ENCODE measurements at places on chromosomes 11 and 22.

DNA sequence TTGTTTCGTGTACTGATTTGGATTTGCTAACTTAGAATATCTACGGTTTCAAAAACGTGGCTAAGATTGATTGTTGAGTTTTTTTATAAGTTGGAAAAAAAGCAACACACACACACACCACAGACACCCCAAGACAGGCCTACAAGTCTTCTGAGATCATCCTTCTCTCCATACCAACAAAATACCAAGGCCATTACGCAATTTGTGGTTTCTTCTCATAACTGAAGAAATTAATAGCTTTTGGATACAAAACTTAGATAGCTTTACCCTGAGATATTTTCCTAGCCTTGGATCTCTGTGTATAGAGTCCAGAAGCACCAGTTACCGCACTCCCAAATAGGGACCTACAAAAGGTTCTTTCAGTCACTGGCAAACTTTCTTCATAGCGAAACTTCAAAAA, 113.6 kb downstream of the SIK3 start:
- no peak for DNase-seq

- no peak for DNase-seq
Observed at GRCh38 chr11:12287374-12288211, 89.8 kb upstream of the PARVA start.

GRCh38 chr11:2548596-2548995, 103.8 kb downstream of the KCNQ1 start:
- DNase-seq, result no peak

- no peak for DNase-seq
Observed at GRCh38 chr22:28464127-28464526, 215.5 kb downstream of the TTC28 start.

- DNase-seq, result no peak
Observed at GRCh38 chr22:46145361-46145851, 4.9 kb upstream of the PPARA start.

- no peak for DNase-seq
Observed at GRCh38 chr11:36165621-36166397, 123.4 kb downstream of the COMMD9 start.

DNA sequence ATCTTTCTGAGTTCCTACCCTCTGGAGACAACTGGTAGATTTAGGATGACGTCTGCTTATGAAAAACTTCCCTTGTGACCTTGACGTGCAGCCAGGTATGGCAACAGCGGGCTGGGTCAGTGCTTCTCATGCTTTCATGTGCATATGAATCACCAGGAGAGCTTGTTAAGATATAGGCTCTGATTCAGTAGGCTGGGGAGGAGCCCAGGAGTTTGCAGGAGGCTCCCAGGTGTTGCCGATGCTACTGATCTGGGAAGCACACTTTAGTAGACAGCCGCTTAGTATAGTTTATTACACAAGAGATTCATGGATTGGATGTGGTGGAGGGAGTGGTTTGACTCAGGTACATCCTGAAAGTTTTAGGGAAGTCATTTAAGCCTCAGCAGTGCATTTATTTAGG, 23.8 kb downstream of the DIXDC1 start:
- no peak for DNase-seq

DNA sequence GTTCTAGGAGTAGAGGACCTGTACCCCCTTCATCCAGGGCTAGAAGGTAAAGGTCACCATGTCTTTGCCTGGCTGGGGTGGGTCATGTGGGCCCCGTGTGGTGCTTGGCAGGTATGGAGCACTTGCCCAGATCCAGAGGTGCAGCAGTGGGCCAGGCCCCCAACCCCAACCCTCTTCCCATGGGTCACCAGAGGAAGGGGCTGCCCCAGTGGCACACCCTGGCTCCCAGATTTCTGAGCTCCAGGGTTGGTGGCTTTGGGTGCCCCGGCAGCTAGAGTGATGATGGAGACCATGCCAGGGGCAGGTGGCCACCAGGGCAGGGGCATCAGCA, 2.4 kb upstream of the GP1BB start:
- no peak for DNase-seq

DNA sequence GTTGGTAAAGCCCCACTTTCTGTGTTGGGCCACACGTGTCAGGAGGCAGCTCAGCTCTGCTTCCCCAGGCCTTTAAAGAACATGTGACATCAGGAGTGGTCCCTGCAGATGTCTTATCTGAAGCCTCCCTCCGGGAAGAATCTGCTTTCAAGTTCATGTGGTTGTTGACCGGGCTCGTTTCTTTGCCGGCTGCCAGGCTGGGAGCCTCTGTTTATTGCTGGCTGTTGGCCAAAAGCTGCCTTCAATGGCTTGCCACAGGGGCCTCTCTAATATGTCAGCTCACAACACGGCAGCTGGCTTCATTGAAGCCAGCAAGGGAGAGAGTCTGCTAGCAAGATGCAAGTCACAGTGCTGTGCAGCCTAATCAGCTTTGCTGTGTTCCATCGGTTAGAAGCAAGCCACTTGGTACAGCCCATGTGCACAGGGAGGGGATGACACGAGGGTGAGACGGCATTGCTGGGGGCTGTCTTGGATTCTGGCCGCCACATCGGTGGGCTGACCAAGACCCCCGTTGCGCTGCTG, 14.6 kb downstream of the MRGPRF start:
- DNase-seq, result no peak

- DNase-seq, result no peak
Observed at GRCh38 chr11:34416766-34417165, 22.0 kb upstream of the CAT start.

DNA sequence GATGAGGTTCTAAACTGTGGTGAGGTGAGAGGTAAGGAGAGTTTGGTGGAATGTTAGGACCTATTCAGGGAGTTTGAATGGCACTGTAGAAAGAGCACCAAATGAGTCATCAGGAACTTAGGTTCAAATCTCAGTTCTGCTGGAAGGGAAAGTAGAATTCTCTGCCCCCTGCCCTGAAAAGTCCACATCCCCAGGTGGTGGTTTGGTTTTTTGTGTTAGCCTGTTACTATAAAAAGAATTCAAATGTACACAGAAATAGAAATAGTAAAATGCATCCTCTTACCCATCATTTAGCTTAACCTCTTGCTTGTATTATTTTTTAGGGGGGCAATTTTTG, 20.2 kb downstream of the PPFIBP2 start:
- DNase-seq, result no peak

GRCh38 chr22:47612311-47612910, 850.0 kb downstream of the TBC1D22A start:
- DNase-seq, result no peak

GRCh38 chr11:13012056-13012661, 3.0 kb downstream of the RASSF10 start:
- no peak for DNase-seq

- DNase-seq, result no peak
Observed at GRCh38 chr11:21774212-21774611, 418.7 kb upstream of the ANO5 start.

GRCh38 chr11:112697391-112698178, 263.6 kb upstream of the NCAM1 start:
- no peak for DNase-seq

DNA sequence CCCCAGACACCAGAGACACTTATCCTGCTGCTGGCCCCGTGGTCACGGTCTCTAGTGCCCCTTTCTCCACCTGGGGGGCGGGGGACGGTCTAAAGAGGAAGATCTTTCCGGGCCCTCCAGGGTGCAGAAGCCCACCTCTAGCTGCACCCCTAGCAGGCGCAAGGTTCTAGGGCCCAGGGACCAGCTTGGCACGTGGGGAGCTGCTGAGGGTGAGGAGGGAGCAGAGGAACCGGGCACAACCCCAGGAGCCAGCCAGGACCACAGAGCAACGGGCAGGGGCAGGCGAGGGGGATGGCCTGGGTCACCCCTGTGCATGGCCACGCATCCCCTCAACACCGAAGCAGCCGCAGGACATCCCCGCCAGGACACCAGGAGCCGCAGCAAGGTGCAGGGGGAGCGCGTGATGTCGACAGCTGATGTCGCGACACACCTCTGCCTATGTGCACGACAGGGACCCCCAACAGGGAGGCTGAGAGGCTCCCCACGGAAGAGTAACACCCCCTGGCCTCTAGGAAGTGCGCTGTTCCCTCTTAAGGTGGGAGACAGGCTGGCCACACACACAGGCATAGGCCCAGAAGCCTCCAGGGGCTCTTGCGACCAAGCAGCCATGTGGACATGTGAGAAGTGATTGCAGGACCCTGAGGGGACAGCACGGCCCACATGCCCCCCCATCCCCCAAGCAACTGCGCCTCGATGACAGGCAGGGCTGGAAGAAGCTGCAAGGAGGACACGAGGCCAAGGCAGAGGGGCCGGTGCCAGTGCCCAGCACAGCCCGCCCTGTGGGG, 5.1 kb downstream of the LRFN4 start:
- no peak for DNase-seq

GRCh38 chr22:19330865-19331418, 39.4 kb upstream of the CLTCL1 start:
- DNase-seq, result no peak

DNA sequence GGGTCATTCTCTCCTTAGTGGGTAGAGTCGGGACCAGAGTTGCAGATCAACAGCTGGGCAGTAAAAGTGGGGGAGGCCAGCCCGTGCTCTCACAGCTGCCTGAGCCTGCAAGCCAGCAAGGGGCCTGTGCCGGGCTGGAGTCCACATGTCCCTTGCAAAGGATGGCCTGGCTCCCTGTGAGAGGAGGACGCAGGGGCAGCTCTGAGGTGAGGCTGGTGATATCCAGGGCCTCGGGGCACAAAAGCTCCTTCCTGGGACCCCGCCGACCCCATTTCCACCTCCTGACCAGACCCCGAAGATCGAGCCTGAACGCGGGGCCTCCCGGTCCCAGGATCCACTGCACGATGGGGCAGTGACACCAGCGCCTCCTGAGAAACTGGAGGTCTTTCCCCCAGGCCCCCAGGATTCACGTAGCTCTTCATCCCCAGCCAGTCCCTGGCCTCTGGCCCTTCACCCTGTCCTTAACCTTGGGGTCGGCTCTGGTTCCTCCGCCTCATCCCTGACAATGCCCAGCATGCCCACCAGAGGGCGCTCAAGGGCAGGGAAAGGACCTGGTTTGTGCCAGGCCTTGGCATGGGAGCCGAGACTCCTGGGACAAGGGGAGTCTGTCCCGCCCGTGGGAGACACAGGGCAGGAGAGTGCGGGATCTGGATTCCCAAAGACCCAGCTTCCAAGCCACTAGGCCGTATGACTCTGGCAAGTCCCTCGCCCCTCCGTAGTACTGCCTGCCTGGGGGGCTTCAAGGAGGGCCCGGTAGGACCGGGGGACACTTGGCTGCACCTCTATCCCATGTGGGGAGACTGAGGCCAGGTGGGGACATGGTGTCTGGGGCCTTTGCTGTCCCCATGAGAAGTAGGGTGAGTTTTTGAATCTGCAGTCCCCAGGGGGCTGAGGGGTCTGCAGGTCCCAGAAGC, 17.8 kb upstream of the WNT7B start:
- peak; percentile 68 for DNase-seq

GRCh38 chr11:120186774-120187591, 23.8 kb upstream of the OAF start:
- no peak for DNase-seq

GRCh38 chr11:47152953-47153950, 23.4 kb downstream of the ARFGAP2 start:
- no peak for DNase-seq

DNA sequence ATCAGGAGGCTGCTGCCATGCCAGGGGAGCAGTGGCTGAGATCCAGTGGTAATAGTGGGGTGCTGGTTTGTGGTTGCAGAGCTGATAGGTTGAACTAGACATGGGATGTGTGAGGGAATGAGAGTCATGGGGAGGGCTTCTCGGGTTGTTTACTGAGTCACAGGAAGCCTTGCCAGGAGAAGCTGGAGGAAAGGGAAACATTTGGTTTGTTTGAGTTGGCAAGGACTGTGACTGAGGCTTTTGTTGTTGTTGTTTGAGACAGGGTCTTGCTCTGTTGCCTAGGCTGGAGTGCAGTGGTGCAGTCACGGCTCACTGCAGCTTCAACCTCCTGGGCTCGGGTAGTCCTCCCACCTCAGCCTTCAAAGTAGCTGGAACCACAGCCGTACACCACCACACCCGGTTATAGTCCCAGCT, 49.3 kb downstream of the CABIN1 start:
- no peak for DNase-seq

DNA sequence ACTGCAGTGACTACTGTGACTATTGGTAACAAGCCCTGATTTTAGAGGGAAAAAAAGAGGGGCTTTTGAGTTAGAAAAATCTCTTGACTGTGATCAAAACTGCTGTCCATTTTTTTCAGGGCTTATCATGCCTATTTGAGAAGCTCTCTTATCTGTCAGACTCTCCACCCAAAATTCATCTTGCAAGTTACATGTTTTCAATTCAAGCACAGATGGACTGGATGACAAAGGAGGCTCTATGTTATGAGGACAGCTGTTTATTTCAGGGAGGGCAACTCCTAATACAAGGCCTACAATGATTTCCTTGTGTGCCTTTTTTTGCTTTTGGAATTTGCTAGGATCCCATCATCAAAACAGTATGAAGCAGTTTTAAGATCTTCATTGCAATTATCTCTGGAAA, 35.2 kb upstream of the USP47 start:
- no peak for DNase-seq

GRCh38 chr11:112057170-112057569, 16.6 kb downstream of the PIH1D2 start:
- DNase-seq, result no peak

- DNase-seq, result no peak
Observed at GRCh38 chr11:125910226-125910849, 6.0 kb downstream of the DDX25 start.

- no peak for DNase-seq
Observed at GRCh38 chr22:47128622-47129215, 366.3 kb downstream of the TBC1D22A start.

DNA sequence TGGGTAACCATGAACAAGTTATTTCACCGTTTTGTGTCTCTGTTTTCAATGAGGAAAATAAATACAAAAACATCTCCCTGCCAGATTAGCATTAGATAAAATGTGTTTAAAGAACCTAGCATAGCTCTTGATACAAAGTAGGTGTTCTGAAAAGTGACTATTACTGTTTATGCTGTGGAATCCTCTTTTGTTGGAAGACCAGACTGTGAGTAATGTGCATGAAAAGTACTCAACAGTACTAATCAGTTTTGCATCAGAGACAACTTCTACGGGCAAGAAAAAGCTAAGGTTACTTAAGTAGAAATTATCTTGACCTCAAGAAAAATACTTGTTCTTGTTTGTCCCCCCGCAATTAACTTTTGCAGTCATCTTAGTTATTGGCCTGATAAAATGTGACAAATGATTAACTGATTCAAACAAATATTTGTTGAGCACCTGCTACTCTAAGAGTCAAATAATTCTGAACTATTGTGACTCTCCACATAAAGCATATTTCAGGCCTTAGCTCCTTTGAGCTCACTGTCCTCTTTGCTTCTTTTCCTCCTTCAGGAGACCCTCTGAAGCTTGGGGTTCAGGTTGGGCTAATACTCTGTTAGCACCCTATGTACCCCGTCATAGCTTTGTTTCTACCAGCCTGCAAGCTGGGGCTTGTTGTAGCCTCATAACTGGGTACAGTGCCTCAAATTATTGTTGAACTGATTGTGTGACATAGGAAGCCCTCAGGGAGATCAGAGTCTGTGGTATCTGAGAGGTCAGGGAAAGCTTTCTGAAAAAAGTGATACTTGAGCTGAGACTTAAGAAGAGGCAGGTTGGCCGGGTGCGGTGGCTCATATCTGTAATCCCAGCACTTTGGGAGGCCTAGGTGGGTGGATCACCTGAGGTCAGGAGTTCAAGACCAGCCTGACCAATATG, 24.5 kb downstream of the DIXDC1 start:
- DNase-seq, result no peak

All from activated T-helper 1 cell treated with Interleukin-2 at 50 U/mL for 16 hours (primary cell).